Lung microvascular endothelial cell (primary cell): ENCODE measurements at places on chromosomes 3 and 15. TPM values are rescaled to one million over a fixed set of nuclear protein-coding genes. Genes with fewer than 3 reads are reported as not detected.
A peak's percentile ranks its signal among the peaks of the same experiment; 100 is the strongest.

BNC1 gene
- 1.2 and 2.2 TPM in 2 replicates for total RNA-seq

NDUFB5 gene
- total RNA-seq, result 86.7 and 122 TPM in 2 replicates

DNA sequence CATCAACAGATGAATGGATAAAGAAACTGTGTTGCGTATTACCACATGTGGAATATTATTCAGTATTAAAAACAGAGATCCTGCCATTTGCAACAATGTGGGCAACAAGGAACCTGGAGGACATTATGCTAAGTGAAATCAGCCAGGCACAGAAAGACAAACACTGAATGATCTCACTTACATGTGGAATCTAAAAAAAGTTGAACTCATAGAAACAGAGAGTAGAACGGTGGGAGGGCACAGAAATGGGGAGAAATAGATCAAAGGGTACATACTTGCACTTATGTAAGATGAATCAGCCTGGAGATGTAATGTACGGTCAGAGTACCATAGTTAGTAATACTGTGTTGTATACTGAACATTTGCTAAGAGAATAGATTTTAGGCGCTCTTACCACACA, 29.8 kb upstream of the MUC13 start:
- no peak for DNase-seq

CCR1 gene
- total RNA-seq, result not detected in 2 replicates

PROK2 gene
- not detected in 2 replicates for total RNA-seq

DNA sequence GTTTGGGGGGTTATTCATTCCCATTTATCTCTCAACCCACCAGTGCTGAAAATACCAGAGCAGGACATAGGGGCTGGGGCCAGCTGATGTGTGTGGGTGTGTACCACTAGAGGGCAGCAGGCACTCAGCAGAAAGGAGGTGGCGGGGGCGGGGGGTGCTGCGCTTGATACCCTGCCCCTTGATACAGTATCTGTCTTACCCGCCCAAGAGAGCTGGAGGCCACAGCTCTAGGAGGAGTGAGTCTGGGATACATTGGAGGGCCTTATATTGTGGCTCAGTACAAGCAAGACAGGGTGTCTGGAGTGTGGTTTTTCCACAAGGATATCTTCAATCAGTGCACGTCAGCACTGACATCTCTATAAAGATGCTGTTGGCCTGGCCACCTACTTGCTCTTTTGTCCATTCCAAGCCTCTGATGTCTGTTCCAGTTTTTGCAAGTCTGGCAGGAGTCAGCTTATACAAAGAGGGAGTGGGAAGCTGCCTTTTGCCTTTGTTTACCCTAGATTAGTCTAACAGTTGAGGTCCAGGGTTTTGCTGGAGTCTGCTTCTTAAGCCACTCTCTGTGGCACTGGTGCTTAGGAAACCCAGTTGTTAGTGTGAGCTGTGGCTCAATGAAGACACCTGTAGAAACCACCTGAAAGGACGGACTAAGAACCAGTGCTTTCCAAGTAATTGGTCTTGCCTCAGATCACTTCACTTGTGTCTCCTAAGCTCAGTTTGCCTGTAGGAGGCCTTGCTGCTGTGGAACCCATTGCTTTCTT, 1.5 kb upstream of the RBM15B start:
- DNase-seq, result peak; percentile 70

DNA sequence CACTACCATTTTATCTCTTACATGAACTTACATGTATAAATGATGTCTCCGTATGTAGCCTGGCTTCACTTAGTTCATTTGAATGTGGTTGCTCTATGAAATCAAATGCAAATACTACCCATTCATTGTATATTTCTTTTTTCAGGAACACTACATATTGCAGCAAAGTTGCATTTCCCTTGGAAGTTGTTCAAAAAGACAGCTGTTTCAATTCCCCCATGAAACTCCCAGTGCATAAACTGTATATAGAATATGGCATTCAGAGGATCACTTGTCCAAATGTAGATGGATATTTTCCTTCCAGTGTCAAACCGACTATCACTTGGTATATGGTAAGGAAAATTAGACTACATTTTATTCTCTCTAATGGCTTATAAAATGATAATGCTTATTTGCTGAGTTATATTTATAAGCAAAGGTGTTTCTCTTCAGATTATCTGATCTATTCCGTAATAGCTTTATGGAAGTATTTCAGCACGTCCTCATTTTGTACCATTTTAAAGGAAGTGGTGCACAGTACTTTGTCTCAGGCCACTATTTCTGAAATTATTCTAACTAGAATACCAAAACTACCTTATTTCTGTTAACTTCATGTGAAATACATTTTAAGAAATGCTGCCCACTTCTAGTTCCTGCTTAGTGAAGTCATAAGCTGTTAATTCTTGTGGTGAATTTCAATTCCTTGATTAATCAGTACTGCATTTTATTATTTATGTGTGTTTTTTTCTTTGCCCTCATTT, 95.1 kb downstream of the IL1RAP start:
- DNase-seq, result no peak

PCNP gene
- total RNA-seq, result 55.4 and 58.3 TPM in 2 replicates

DNA sequence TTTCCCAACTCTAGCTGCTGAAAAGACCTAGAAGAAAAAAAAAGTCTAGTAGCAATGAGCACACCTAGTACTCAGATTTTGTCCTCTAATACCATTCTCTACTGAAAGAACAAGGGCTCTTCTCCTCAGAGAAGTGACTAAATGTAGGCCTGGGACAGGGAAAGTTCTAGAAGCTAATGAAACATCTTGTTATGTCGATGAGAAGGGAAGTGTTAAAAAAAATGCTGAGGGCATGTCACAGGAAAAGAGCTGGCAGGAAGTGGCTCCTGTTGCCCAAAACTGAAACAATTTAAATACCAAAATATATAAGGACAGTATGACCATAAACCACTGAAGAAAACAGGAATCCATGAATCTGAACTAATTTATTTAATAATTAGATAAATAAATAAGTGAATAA, 581.4 kb upstream of the TBL1XR1 start:
- peak; percentile 55 for DNase-seq

- no peak for DNase-seq
Observed at GRCh38 chr15:80837006-80837405, 57.8 kb downstream of the CEMIP start.

GRCh38 chr15:25850154-25851111, 12.7 kb downstream of the ATP10A start:
- peak; percentile 42 for DNase-seq

- DNase-seq, result no peak
Observed at GRCh38 chr3:22322861-22323260, 571.9 kb upstream of the ZNF385D start.

ATR gene
- 13.9 and 17.3 TPM in 2 replicates for total RNA-seq

DNA sequence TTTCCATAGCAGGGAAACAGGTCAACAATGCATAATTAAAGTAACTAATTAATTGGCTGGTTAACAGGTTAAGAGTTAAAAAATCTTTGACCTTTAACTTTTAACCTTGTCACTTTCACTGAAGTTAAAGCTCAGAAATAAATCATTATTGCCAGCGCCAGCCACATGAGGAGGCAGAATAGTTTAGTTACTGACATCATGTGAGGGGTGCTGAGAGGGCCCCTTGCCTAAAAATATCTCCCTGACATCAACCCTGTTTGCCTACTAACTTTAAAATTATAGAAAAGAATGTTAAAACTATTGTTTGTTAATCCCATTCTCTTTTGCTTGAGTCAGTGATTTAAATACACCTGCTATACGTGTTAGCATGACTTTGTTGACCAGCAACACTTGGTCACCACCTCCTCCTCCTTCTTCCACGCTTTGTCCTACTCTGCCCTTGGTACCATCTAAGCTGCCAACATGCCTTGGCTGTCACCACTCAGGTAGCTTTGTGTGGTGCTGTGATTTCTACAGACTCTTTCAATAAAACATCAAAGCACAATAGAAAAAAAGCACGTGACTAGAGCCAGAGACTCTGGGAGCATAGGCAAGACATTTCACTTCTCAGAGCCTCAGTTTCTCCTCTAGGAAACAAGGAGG, 2.7 kb downstream of the FBXO40 start:
- DNase-seq, result no peak
